Activated CD8-positive, alpha-beta memory T cell treated with anti-CD3 and anti-CD28 coated beads, Interleukin-2, amount 50 U/mL, for 48 hours (primary cell): ENCODE measurements at places on chromosomes 2 and 18.
A peak's percentile ranks its signal among the peaks of the same experiment; 100 is the strongest.

GRCh38 chr2:37324536-37324785 is 172 bp downstream of the PRKD3 start:
- DNase-seq: no peak

- DNase-seq: no peak
Measured at GRCh38 chr2:45218931-45219339, 209.7 kb upstream of the SIX2 start.

DNA sequence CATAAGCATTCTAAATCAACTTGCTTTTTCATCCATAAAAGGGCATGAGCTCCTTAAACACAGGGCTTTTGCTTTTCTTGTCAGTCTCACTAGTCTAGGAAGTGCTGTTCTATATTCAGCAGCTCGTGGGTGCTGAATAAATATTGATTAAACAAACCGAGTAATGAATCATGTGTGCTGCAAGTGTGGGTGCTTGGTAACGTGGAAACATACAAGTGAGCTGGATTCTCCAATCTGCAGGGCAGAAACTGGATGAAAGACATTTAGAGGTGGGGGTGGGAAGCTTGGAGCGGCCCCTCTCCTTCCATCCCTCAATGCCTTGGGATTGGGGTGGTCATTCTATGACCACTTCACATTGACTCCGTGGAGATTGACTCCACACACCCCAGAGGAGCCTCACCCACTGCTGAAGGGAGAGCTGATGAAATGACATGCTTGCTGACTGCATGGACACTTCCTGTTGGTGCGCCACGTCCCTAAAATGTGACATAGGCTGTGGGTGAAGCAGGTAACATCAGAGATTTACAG is 114.6 kb downstream of the DOCK10 start:
- peak; percentile 80 for DNase-seq

- DNase-seq: no peak
Measured at GRCh38 chr2:84083984-84084383, 375.1 kb downstream of the SUCLG1 start.

DNA sequence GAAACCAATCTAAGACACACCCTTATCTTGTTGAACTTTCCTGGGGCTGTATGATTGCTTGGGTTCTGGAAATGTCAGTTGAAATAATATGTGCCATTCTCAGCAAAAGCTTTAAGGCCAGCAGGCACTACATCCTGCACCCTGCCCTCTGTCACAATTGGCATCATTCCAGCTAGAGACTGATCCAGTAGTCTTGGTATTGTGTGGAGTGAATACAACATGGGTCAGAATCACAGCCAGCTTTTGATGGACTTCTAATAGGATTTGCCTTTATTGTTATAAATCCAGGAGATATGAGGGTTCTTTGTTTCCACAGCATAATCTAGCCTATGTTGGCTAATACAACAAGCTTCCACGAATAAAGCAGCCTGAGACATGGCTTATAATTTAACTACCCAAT is 617.0 kb upstream of the CDH2 start:
- DNase-seq: no peak

- DNase-seq: no peak
Measured at GRCh38 chr2:45585267-45585861, 25.7 kb downstream of the SRBD1 start.

GRCh38 chr2:74816540-74817303 is 17.2 kb upstream of the HK2 start:
- no peak for DNase-seq

GRCh38 chr18:61832858-61833257 is 59.9 kb downstream of the RNF152 start:
- no peak for DNase-seq

DNA sequence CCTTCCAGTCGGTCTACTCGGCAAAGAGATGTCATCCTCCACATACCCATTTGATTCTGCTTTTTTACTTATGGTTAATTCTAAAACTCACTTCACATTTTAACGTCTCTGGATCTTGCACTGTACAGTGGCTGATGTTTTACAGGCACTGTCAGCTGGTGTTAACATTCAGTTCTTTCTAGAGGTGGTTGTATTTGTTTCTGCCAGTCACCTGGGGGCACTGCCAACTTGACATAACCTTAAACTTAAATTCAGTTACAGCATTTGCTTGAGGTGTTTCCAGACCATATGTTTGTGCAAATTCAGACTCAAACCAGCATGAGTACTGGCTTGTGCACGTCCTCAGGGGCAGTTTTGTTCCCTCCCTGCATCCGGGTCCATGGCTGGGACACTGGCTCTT is 5.3 kb upstream of the TMEM185B start:
- no peak for DNase-seq

DNA sequence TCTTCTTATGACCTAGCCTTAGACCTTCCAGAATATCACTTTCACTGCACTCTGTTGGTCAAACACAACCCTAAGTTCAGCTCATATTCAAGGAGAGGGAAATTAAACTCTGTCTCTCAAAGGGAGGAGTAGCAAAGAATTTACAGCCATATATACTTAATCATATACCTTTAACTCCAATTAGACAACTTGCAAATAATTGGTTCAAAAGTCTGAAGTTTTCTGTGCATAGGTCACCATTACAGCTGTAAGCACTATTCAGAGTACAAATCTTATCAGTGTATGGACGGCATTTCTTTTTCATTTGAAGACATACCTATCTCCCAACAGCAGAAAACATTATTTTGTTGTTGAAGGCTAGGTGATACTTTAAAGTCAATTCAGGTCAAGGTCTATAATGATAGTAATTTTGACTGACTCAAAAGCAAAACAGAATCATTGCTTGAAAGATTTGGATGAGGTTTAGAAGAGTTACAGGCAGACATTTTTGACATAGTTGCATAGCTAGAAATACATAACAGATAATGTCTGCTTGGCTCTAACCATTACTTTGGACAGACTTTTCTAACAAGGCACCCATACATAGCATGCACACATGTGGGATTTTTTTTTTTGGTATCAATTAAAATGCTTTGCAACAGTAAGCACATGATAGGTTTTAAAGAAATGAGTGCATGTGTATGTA is 131.5 kb downstream of the CPS1 start:
- no peak for DNase-seq

DNA sequence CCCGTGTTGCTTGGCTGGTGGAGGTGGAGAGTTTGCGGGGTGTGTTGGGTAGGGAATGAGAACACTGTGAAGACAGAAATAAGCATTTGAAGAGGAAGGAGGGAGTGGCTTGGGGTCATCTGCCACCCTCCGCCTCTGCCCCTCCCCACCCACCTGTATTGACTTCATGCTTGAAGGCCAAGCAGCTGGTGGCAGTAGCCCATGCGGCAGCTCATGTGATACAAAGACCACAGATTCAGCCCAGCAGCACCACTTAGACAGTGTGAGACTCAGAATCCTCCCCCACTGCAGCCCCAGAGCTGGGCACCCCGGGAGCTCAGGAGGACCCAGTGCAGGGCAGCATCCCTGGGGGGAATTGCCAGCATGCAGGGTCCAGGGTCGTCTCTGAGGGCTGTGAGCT is 15.4 kb downstream of the NPPC start:
- DNase-seq: no peak

DNA sequence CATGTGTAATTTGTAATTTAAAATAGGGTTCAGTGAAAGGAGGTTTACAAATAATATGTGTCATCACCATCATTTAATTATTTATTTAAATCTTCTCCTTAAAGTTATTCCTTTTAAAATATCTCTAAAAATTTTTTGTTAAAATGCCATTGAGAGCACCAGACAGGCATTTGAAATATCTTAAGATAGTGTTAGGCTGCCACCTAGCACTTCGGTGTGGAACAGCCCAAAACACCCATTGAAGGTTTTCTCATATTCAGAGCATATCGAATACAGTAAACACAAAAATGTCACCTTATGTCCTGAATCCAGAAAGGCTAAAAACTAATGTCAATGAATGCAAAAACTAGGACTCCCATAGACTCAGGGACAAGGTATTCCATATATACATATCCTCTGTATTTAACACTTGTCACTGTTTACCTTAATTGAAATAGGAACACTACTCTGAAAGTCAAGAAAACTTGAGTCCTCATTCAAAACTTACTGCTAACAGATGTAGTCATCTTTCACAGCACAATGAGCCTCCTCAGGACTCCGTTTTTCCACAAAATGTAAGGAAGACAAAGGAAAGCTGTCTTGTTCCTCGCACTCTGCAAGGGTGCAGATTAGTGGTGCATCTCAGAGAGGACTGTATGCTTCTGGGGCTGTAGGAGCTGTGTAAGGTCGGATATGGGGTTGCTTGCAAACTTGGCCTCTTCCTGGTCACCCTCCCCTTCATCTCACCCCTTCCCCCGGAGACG is 329.5 kb downstream of the PAX3 start:
- no peak for DNase-seq

GRCh38 chr2:132415256-132415914 is 1.2 kb upstream of the GPR39 start:
- no peak for DNase-seq

GRCh38 chr2:37587817-37588216 is 83.6 kb downstream of the CDC42EP3 start:
- no peak for DNase-seq

DNA sequence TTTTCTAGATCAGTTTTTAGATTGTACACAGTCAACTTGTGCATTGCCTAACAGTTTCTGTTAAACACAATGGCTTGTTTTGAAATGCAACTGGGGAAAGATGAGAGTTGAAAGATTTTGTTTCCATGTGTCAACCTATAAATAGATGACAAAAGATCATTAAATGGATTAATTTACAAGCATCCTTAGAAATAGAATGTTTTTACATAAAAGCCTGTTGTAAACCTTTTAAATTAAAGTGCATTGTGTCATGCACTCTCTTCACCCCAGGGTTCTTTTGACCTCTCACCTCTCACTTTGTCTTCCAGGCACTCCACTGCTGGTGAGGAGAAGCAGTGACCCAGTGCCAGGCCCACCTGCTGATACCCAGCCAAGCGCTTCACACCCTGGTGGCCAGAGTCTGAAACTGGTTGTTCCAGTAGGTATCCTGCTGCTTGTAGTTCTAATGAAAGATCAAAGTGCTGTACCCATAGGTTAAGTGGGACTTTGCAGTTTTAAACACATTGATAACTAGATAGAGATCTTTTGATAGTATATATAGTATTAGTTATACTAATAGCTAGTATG is 502.1 kb downstream of the PARD3B start:
- DNase-seq: no peak

- DNase-seq: no peak
Measured at GRCh38 chr2:17334300-17334699, 183.9 kb downstream of the RAD51AP2 start.

GRCh38 chr2:158695305-158695704 is 99.8 kb upstream of the DAPL1 start:
- DNase-seq: no peak

GRCh38 chr2:241771286-241772062 is 5.1 kb upstream of the GAL3ST2 start:
- peak; percentile 52 for DNase-seq

- no peak for DNase-seq
Measured at GRCh38 chr2:194696690-194697089, 960.3 kb upstream of the SLC39A10 start.

DNA sequence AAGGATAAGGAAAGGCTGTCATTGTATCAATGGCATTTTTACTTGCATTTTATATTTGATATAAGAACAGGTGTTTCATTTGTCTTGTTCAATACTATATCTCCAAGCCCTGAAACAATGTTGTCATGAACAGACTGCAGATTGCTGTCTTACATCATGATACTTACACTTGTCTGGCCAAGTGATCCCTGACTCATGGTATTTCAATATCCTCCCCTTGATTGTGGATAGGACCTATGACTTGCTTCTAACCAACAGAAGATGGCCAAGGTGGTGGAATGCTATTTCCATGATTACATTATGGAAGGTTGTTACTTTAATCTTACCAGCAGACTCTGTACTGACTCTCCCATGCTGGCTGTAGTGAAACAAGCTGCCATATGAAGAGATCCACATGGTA is 471.1 kb downstream of the CCDC85A start:
- DNase-seq: no peak
